ENCODE measurements at places on chromosomes 16 and 17. TPM values are rescaled to one million over a fixed set of nuclear protein-coding genes. Genes with fewer than 3 reads are reported as not detected.
A peak's percentile ranks its signal among the peaks of the same experiment; 100 is the strongest.

GRCh38 chr16:71499775-71500364 lies 10.7 kb upstream of the ZNF19 start:
- peak; percentile 29 for DNase-seq

DNA sequence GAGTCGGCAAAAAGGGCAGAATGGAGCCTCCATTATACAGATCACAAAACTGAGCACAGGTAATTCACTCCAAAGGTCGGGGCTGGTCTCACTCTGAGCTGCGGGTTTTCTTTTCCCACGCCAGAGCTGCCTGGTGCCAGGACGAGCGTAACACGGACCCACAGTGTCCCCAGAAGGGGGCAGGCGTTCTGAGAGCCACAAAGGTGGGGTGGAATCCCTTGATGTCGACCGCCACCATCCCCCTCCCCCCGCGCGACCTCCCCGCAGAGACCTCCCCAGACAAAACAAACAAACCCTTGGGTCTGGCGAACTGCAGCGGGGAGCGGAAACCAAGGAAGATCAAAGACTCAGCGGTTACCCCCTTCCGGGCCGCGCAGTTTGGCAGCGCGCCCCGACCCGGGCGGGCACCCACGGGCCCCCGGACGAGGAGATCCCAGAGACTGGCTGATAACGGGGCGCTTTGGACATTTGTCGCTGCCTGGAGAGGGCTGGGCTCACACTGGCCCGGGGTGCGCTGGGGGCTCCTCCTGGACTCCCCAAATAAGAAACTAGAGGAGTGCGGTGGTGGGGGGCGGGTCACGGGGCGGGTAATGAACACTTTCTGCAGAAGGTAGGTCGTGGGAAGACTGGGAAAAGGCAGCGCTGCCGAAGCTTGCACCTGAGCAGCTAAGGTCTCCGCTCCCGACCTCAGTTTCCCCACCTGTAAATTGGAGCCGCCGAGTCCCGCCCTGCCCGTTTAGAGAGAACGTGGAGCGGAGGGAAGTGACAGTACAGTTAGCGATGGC lies 664 bp upstream of the NKD1 start:
- DNase-seq, result peak; percentile 67

DNA sequence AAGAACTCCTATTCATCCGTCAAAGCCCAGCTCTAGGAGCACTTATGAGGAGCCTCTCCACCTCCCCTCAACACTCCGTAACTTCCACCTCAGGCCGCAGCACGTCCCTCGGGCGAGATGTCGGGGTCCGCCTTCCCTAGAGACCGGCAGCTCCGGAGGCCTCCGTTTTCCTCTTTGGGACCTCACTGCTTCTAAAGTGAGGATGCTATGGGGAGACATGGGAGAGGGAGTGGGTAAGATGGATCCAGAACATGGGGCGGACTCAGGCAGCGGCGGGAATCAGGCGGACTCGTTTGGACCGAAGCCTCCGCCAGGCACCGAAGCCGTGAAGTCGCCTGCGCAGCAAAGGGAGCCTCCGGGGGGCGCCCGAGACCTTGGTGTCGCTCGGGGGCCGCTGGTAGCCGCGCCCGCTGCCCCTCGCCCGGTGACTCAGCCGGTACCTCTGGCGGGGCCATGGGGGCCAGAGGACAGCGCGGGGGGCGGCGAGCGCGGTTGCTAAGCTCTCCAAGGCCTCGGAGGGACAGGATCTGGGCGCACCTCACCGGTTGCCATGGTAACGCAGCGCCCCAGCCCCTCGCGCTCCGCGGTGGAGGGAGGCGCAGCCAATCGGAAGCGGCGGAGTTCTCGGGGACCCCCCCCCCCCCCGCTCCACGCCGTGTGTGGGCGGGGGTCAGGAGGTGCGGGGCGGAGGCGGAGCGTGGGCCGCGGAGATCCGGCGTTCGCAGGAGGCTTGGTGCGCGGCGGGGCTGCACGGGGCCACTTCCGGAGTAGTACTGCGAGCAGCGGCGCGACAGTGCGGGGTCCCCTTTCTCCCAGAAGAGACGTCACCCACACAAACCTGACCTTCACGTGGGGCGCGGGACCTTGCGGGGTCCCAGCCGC lies 1.3 kb upstream of the HIC1 start:
- DNase-seq, result peak; percentile 74

DNA sequence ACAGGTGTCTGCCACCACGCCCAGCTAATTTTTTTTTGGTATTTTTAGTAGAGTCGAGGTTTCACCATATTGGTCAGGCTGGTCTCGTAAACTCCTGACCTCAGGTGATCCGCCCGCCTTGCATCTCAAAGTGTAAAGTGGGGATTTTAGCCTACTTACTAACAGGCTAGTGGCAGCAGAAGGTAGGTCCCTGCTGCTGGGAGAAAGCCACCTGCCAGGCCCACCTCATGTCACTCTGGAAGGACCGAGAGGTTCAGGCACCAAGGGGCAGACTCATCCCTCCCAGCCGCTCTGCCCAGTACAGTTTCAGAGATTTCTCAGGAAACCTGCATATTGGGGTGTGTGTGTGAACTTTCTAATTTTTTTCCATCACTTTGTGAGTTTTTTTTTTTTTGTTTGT lies 2.1 kb upstream of the RCVRN start:
- no peak for DNase-seq

GRCh38 chr16:35174016-35174415 lies 1714.6 kb downstream of the TP53TG3F start:
- DNase-seq, result no peak

DNA sequence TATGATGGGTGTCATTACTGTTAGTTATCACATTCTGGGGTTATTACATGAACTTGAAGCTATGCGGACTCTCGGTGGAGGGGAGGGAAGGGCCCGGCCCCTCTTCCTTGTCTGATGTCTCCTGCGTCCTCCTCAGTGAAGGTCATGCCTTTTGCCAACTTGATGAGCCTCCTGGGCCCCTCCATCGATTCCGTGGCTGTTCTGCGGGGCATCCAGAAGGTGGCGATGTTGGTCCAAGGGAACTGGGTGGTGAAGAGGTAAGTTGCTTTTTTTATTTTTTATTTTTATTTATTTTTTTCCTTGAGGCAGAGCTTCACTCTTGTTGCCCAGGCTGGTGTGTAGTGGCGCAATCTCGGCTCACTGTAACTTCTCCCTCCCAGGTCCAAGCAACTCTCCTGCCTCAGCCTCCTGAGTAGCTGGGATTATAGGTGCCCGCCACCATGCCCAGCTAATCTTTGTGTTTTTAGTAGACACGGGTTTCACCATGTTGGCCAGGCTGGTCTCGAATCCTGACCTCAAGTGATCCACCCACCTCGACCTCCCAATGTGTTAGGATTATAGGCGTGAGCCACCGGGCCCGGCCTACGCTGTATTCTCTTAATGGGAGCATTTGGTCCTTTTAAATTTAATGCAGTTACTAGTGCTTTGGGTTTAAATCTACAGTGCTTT lies 21.6 kb downstream of the POLR3E start:
- no peak for DNase-seq

- no peak for DNase-seq
Measured at GRCh38 chr16:11333010-11333409, 12.2 kb upstream of the RMI2 start.

DNA sequence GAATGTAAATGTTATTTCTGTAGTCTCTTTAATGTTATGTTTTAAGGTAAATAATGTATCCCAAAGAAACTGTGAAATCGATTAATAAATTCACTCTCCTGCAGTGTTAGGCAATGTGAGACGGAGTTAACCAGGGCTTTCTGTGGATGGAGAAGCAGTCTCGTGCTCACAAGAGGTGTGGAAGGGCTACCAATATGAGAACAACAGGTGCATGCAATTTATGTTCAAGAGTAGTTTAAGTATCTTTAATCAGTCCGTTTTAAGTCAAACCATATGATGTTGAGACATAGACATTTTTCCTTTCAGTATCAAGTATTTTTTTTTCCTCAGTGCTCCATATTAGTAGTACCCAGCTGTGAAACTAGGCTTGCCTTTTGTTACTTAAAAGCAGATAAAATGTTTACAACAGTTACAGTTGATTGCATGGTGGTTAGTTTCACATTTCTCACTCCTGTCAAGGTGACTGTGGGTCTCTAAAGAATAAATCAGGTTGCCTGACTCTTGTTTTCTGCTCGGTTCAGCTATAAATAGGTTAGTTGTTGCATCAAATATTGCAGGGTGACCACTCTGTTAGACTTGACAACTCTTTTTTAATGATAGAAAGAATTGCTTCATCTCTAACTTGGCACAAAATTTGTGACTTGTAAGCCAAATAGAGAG lies 54.4 kb downstream of the COX10 start:
- DNase-seq, result no peak

Gene ZP2
- 0.27 TPM for polyA plus RNA-seq

Gene TANC2
- 12.8 TPM for polyA plus RNA-seq

Gene XAF1
- polyA plus RNA-seq, result 70.4 TPM

Gene APPBP2
- polyA plus RNA-seq, result 30.5 TPM

Gene CTRL
- polyA plus RNA-seq, result 0.87 TPM

Gene SCN4A
- 0.22 TPM for polyA plus RNA-seq
